GM12864 (cell line): ENCODE measurements at places on chromosomes 11 and 22.

DNA sequence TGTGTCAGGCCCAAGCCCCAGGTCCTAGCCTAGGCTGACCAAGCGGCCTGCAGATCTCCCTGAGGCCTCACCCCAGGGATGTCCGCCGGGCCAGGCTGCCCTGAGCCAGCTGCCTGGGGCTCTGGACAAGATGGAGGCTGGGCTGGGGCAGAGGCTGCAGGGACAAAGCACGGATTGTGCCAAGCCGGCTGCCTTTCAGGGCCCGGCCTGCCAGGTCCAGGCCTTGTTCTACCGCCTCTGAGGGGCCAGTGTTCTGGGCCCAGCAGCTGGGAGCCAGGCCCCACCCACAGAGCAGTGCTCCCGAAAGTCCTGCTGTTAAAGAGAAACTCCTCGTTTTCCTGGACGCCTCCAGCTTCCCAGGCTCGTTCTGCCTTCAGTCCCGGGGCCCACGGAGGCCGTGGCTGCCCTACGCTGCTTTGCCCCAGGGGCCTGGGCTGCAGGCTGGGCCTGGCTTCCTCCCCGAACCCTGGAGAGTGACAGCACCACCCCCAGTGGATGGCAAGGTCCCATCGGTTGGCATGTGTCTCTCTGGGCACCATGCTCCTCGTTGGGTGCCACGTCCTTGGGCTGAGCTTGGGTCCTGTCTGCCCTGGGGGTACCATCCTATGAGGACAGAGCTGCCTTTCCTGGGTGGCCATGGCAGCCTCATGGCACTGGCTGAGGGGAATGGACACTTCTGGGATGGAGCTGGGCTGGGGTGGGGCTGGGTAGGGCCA, 7.6 kb downstream of the BRSK2 start:
- no peak for DNase-seq

GRCh38 chr11:61531044-61531443, 22.5 kb downstream of the LRRC10B start:
- no peak for DNase-seq

- no peak for DNase-seq
These were observed at the start of gene LARGE1 for GRCh38 chr22:33920197-33920540. Gene LARGE1 (minus strand): TSS chr22:33920476.

- DNase-seq = no peak
These were observed 925.1 kb upstream of the TENM4 start for GRCh38 chr11:80365980-80366379.

DNA sequence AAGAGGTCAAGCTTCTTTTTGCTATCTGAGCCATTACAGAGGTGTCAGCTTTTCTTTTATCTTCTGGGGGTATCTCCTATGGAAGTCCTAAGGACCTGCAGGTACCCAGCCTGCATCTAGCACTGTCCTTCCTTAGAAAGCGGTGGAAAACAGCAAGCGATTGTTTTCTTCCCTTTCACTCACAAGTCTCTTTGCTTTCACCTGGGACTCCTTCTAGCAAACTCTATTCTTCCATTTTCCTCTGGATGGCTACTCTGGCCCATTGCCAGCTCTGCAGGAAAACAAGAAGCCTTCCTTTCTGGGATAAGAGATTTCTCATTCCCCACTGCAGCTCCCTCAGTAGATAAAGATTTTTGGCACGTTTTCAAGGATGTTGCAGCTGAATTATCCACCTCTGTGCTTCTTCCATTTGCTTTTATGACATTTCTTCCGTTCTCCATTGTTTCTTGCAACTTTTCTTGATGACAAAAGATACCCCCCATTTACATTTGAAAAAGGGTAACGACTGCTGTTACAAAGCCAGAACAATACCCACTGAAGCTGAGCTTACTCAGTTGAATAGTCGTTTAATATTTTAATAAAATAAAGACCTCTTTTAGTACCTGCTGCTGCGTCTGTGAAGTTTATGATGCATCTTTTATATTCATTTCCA, 40.2 kb upstream of the BDNF start:
- DNase-seq = no peak

DNA sequence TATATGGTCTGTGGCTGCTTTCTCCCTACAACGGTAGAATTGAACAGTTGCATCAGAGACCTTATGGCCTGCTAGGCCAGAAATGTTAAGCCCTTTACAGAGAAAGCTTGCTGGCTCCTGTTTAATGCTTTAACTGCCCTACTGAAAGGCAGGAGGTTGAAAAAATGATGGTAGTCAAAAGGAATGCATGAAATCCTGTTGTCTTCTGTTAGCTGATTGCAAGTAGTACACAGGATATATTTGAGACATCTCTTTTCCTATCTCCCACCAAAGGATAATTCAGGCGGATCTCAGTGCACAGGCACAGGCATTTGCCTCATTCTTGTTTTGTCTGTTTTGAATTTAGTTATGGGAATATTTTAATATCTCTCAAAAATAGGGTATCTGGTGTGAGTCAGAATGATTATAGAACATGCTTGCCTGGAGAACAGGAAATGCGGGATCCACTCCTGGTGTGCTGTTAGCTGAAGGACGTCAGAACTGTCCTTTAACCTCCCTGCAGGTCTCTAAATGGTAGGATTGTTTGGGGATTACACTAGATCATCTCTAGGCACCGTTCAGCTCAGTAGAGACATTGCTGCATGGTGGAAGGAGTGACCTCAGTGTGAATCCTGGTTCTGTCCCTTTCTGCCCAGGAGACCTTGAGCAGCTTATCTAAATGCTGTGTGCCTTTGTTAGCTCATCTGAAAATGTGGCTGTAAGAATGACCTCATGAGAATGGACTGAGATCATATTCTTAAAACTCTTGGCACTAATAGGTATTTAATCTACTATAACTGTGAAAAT, 49.5 kb downstream of the PACS1 start:
- no peak for DNase-seq
